ENCODE measurements at places on chromosomes 11 and 22.

DNA sequence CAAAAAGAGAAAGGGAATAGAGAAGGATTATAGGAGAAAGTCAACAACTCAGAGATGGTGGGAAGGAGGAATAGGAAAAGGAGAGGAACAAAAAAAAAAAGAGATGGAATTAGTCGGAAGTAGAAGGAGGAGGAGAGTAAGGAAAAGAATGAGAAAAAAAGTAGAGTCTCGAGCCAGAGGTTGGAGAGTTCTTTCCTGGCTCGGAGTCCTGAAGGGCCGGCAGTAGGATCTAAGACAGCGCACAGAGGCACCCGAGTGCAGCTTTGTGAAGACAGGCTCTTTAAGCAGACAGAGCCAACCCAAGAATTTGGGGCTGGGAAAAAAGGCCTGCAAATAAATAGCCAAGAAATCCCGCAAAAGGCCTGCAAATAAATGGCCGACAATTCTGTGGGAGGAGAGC is 170.4 kb upstream of the CCDC90B start:
- DNase-seq: no peak

DNA sequence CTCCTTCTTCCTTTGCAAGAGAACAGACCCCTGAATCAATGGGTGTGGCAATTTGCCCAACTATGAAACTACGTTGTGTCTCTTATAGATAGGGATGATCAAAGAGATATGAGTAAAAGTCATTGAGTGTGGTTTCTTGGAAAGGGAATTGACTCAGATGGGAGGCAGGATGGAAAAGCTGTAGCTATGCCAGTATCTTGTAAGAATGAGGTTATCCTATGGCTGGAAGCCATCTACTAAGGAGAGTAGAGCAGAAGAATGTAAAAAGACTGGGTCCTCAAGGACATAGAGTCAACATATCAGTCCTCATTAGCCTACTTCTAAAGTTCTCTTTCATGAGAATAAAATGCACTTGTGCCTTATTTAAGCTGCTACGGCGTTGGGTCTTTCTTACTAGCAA is 78.9 kb upstream of the POU2AF2 start:
- no peak for DNase-seq

GRCh38 chr11:130381317-130381716 is 47.1 kb downstream of the ADAMTS8 start:
- no peak for DNase-seq

GRCh38 chr11:12768726-12769673 is 94.8 kb downstream of the TEAD1 start:
- DNase-seq: peak; percentile 46

- no peak for DNase-seq
Measured at GRCh38 chr22:17845790-17846189, 71.5 kb upstream of the BID start.

- no peak for DNase-seq
Measured at GRCh38 chr11:117735350-117735977, 61.6 kb downstream of the DSCAML1 start.

- peak; percentile 37 for DNase-seq
Measured at GRCh38 chr11:877565-877964, 33.0 kb downstream of the CHID1 start.

GRCh38 chr11:92314499-92314898 is 89.9 kb downstream of the FAT3 start:
- DNase-seq: no peak

DNA sequence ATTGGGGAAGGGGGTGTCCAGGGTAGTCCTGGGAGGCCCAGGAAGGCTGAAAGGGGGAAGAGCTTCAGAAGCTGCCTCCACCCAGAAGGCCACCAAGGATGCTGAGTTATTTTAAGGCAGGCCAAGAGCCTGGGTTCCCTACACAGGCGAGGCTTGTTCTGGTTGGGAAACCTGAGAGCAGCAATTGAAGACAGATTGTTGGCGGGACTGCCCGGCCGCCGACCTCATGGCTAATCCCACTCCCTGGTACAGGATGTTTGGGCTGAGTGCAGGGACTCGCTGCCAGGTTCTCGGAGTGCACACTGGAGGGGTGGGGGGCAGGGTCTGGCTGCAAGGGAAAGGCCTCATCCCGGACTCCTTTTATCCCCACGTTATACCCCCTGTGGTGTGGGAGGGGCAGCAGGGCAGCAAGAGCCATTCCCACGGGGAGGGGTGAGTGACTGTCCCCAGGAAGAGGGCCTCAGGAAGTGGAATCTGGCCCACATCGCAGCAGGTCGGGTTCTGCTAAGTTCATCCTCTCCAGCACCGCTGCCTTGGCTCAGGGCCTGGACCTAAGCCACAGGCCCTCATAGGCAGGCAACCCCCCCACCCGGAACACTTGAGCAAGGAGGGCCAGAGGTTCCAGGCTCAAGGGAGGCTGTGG is 43.6 kb upstream of the PRR5 start:
- no peak for DNase-seq

DNA sequence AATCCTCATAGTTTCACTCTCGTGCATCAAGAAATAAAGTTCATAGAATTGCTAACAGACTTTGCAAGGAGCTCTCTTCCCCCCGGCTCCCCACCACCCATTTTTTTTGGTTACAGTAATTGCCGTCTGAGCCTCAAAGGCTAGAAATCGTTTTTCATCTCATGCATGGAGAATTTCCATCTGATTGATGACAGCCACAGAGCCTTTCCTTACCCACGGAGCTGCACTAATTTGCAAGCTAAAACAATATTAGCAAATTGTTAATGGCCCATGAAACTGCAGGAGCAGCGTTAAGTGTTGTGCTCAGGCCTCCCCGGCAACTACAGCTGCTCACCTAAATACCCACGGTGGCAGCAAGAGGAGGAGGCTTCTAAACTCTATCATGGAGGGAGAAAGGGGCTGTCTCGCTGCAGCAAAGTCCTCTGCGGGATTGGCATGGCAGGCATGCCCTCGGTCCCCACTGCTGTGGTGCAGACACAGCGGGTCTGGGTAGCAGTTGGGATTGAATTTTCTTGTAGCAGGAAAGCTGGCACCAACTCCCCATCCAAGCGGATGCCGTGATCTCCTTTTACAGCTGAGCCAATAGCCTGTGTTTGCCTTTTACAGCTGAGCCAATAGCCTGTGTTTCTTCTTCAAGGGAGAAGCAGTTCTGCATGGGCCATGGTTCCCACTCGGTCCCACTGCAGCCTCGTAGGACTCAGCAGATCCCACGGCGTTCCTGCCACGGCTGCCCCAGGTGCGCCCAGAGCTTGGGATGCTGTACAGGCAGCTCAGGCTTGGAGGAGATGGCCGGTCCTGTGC is 412.3 kb downstream of the BRD1 start:
- DNase-seq: no peak

DNA sequence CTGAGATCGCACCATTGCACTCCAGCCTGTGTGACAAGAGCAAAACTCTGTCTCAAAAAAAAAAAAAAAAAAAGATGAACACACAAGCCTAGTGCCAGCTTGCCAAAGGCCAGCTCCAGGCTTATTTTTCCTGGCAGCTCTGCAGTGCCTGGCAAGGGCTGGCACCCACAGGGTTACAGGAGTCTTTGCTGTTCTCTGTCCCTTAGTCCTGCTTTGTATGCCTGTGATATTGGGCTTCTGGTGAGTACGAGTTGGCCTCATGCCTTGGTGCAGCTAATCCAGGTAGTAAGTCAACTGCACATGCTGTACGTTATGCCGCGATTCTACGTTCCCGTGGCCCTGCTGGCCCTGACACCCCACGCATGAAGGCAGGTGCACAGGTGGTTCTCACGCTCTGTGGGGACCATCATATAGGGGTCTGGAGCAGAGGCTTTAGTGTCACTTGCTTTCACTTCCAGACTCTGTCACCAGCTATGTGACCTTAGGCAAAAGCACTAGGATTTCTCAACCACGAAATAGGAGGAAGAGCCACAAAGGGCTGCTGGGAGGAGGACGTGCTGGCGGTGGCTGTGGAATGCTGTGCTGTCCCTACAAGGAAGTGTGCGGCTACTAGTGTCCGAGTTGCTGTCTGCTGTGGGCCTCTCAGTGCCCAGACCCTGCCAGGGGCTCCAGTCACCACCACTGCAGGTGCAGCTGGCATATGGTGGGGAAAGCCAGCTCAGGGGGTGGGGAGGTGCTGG is 21.4 kb upstream of the RASL10A start:
- no peak for DNase-seq

DNA sequence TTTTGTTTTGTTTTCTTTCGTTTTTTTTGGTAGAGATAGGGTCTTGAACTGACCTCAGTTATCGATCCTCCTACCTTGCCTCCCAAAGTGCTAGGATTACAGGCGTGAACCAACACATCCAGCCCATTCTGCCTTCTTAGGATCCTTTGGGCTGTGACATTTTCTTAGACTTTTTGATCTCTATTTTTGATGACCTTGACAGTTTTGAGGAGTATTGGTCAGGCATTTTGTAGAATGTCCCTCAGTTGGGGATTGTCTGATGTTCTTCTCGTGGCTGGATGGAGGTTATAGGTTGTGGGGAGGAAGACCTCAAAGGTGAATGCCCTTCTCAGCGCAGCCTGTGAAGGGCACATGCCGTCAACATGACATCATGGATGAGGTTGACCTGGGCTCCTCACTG is 19.5 kb upstream of the RAB1B start:
- no peak for DNase-seq

- DNase-seq: peak; percentile 8
Measured at GRCh38 chr11:95339086-95339901, 108.3 kb upstream of the SESN3 start.

DNA sequence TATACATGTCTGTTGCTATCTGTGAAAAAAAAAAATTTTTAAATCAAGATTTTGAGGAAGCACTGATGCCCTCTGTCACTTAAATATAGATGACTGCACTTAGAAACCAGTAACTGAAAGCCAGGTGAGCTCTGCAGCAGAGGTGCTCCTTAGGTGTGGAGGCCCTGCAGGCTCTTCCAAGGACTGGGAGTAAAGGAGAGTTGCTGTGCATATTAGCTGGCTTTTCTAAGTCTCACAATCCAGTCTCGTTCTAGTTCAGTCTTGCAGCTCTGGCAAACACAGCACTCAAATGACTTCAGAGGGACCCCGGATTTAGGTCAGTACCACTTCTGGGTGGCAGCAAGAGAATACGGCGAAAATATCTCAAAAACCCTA is 61.0 kb downstream of the LARGE2 start:
- DNase-seq: no peak

- DNase-seq: no peak
Measured at GRCh38 chr11:47387944-47388696, 9.8 kb upstream of the SPI1 start.

DNA sequence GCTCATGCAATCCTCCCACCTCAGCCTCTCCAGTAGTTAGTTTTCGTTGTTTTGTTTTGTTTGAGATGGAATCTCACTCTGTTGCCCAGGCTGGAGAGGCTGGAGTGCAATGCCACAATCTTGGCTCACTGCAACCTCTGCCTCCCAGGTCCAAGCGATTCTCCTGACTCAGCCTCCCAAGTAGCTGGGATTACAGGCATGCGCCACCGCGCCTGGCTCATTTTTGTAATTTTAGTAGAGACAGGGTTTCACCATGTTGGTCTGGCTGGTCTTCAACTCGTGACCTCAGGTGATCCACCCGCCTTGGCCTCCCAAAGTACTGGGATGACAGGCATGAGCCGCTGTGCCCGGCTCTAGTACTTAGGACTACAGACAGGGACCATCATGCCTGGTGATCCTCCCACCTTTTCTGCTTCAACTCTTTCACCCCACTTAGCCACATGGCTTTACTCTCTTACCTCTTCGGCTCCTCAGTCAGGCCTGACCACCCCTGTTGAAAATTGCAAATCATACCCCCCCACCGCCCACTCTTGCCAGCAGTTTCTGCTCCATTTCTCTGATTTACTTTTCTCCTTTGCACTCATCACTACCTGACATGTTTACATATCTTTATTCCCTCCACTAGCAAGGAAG is 157.1 kb upstream of the GRK3 start:
- no peak for DNase-seq

DNA sequence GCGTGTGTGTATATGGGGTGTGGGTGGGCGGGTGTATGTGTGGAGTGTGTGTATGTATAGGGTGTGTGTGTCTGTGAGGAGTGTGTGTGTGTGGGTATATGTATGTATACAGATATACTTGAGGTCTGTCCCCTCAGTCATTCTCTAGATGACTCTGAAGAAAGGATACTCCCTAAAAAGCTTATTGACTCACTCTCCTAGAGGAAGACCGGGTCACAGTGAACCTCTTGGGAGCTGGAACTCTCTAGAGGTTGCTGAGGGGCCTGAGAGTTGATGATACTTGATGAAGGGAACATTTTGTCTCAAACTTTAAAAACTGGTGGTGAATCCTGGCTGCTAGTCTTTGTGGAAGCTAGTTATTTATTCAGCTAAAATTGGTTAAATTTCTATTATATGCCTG is 15.1 kb downstream of the STX3 start:
- no peak for DNase-seq

- no peak for DNase-seq
Measured at GRCh38 chr11:134243913-134244312, 9.2 kb downstream of the THYN1 start.

- DNase-seq: no peak
Measured at GRCh38 chr11:94201004-94201465, 72.4 kb downstream of the PANX1 start.

DNA sequence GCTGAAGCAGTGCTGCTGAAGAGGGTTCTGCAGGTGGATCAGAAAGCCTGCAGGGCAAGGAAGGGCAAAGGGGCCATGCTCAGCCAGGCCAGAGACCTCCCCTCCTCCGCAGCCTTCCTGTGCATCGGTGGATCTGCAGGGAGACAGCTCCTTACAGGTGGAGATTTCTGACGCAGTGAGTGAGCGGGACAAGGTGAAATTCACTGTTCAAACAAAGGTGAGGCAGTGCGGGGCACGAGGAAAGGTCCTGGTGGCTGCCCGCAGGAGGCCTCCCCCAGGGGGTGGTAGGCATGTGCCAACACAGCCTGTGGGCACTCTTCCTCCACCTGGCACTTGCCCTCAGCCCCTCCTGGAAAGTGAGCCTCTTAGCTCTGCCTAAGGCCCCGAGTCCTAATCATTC is 8.6 kb downstream of the CFL1 start:
- DNase-seq: no peak

- DNase-seq: no peak
Measured at GRCh38 chr11:70127653-70128434, 49.7 kb downstream of the ANO1 start.

DNA sequence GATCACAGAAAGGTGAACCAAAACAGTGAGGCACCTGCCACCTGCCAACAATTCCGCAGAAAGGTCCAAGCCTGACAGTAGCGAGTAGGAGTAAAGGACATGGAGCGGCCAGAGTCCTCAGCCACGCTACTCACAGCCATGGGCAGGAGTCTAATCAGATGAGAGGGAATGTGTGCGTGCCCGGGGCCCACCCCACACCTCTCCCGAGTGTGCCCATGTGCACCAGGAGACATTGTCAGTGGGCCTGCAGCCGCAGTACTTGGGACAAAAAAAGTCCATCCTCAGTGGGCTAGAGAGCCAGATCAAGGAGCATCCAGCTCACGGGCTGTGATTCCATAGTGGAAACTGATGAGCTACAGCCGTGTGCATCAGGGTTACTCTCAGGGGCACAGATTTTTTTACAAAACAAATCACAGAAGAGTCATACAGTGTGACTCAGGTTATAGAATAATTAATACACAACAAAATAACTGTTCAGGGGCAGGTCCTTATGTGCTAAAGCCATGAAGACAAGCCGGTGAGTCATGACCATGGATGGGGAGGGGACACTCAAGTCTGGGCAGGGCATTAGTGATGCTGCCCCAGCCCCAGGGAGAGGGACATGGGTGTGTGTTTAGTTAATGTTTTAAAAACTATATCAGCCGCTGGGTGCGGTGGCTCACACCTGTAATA is 12.0 kb downstream of the SART1 start:
- no peak for DNase-seq

Measured in activated CD4-positive, alpha-beta T cell treated with anti-CD3 and anti-CD28 coated beads, Interleukin-2, amount 50 U/mL, for 16 hours (primary cell).